AG10803 (cell line): ENCODE measurements at places on chromosomes 5 and 9.

GRCh38 chr5:62886603-62887315, 308.1 kb downstream of the LRRC70 start:
- DNase-seq: no peak

- DNase-seq: no peak
Measured at GRCh38 chr5:174606646-174607045, 117.7 kb upstream of the MSX2 start.

GRCh38 chr5:14258840-14259239, 115.7 kb downstream of the TRIO start:
- no peak for DNase-seq

DNA sequence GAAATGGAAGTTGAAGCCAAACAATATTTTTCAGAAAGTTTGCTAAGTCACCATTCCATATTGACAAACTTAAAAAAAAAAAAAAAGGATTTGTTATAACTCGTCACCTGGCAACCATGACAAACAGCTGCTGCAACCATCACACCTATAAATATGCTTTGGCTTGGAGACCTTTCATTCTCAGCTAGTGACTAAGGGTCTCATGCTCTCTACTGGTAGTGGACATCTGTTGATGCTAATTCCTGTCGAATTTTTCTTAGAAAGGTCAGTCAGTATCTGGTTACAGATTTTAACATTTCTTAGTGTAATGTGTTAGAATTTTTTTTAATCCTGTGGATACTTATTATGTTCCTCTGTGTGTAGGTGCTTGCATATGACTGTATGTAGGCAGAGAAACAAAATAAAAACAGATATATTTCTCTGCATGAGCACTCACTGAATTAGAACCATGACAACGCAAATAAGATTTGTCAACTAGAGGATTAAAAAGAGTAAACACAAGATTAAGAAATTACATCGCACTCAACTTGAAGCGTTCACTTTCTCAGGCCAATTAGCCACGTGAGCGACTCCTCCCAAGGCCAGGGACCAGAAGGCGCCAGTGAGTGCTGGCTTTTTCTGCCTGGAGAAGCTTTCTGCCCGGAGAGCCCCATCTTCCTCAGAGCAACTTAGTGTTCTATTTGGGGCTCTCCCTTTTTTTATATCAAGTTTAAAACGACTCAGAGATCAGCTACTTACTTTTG, 27.0 kb upstream of the ZNF622 start:
- peak; percentile 88 for DNase-seq

DNA sequence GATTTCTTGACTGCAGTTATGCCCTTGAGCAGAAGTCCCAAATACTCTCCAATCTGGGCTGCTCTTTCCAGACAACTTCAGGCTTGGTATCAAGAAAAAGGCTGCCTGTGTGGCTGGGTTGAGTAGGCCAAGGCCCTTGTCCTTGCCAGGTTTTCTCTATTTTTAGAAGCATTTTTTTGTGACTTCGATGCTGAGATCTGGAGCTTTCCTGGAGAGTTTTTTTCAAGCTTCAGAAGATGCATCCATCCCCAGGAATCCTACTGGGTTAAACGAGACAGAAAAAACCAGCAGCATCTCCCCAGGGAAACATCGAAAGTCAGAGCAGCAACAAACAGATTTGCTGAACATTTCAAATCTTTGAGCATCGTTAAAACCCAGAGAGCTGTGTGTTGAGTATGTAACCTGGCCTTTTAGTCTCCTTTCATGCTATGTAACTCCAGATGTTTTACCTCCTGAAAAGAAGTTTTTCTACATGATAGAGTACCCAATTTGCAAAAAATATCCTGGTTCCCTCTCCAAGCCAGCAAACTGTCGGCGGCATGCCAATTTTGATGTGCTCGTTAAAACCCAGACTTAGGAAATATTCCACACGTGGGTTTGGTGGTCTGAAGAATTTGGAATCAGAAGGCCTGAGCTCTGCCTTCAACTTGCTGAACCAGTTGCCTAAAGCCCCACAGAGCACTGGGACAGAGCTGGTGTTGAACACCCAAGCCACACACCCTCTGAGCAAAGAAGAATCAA, 98.1 kb upstream of the ALDH1B1 start:
- DNase-seq: peak; percentile 13

DNA sequence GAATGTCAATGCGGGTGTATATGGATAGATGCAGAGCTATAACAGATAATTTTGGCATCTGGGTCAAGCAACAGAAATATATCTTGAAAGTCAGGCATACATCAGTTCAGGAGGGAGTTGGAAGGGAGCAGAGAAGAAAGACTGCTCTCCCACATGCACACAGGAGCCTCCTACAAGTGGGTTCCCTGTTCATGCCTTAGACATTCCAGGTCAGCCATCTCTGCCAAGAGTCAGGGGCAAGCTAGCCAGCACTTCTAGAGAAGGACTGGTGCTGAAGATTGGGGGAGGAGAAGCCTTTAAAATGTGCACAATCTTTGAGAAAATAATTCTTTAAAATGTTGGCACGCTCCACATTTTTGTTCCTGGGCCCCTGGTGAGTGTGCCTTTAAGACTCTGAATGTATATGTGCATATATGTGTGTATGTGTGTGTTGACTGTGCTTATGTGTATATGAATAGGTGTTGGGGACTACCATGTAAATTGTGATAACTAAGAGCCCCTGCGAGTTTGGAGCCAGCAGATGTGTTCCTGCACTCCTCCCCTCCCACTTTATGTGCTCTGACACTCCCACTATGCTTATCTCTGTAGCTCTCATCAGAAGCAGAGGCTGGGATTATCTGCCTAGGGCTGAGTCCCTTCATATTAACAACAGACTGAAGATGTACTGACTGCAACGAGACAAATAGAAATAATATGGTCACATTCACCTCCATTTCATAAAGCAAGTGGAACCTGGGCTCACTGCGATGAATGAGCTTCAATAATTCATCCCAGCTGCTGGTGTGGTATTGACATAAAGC, 21.5 kb upstream of the DELE1 start:
- DNase-seq: no peak

- DNase-seq: no peak
Measured at GRCh38 chr5:109718632-109719031, 28.9 kb downstream of the MAN2A1 start.

GRCh38 chr9:38687389-38687842, 32.5 kb downstream of the FAM240B start:
- DNase-seq: no peak

GRCh38 chr5:2441495-2442180, 309.8 kb downstream of the IRX2 start:
- DNase-seq: no peak

GRCh38 chr9:112861155-112861554, 29.5 kb downstream of the SLC46A2 start:
- no peak for DNase-seq

- DNase-seq: no peak
Measured at GRCh38 chr5:1912951-1913565, 30.3 kb upstream of the IRX4 start.

DNA sequence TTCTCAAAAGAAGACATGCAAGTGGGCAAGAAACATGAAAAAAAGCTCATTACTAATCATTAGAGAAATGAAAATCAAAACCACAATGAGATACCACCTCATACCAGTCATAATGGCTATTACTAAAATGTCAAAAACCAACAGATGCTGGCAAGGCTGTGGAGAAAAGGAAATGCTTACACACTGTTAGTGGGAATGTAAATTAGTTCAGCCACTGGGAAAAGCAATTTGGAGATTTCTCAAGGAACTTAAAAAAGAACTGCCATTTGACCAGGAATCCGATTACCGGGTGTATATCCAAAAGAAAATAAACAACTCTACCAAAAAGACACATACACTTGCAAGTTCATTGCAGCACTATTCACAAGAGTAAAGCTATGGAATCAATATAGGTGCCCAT, 595.4 kb upstream of the RIOK2 start:
- DNase-seq: peak; percentile 45

DNA sequence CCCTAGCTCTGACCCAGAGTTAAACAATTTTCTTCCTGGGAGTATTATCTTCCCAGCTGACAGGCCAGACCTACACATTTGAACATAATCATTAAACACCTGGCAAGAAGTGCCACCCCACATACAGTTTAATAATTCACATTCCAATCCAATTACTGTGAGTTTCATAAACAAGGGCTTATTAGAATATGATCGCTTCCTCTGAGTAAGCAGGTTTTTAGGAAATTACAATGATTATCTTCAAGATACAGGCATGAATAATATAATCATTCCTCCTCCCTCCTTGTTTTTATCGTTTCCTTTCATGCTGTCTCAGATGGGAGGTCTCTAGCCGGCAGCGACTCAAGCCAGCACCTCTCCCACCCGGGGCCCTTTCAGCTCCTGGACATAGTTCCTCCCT, 15.8 kb upstream of the KIF4B start:
- DNase-seq: no peak

- DNase-seq: no peak
Measured at GRCh38 chr5:143432658-143433239, 29.3 kb upstream of the NR3C1 start.

GRCh38 chr9:134388289-134388808, 62.1 kb downstream of the RXRA start:
- DNase-seq: no peak

DNA sequence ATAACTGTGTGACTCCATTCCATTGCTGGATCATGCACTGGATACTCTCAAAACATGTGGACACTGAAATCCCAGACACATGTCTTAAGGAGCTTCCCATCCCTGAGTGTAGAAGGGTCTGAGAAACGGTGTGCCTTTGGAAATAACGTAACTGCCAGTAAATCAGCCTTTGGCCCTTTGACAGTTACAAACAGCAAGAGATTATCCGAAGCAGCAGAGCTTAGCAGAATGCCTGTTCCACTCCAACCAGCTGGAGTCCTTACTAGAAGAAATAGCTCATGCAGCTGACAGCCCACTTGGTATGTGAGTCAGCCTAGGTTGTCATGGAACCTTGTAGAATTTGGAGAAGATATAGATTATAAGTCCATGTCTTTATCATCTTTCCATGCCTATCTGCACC, 7.0 kb downstream of the TMEM252 start:
- no peak for DNase-seq

- DNase-seq: peak; percentile 6
Measured at GRCh38 chr5:110027527-110028322, 338.0 kb downstream of the MAN2A1 start.

- DNase-seq: peak; percentile 36
Measured at GRCh38 chr9:112132356-112132755, 42.7 kb downstream of the SUSD1 start.

- peak; percentile 28 for DNase-seq
Measured at GRCh38 chr5:97142521-97143254, at the start of gene LIX1. Gene LIX1 (minus strand): TSS chr5:97142611. CDS start chr5:97142576, 35 bp downstream.

- no peak for DNase-seq
Measured at GRCh38 chr9:5561828-5562488, 51.6 kb downstream of the PDCD1LG2 start.

GRCh38 chr9:21294364-21294774, 10.7 kb downstream of the IFNA5 start:
- DNase-seq: no peak

DNA sequence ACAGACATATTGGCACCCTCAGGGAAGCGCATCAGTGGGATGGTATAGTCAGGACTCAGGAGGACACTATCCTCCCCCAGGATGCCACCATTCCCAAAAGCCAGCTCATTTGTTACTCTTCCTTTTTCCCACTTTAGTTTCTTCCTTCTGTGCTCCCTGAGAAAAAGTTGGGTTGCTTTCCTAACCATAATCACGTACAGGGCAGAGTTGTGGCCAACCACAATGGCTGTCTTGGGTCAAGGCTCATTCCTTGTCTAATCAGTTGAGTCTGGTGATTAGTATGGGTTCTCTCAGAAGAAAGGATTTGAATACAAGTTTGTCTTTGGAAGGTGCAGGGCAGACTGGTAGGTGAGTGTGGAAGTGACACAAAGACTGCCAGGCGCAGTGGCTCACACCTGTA, 26.6 kb upstream of the ATP6V1G1 start:
- peak; percentile 49 for DNase-seq

DNA sequence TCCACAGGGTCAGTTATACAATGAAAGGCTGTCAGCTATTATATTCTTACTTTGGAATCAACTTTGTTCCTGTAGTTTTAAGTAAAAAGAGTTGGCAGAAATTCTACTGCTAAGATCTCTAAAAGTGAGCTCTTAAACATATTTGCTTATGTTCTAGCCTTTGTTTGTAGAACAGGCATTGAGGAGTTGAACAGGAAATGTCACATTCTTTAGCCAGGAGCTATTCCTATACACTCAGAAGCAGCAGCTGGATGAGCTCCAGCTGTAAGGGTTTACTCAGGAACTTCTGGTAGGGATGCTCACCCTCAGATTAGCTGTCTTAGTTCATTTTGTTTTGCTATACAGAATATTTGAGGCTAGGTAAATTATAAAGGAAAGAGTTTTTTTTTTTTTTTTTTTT, 22.4 kb upstream of the SPINK14 start:
- DNase-seq: no peak

DNA sequence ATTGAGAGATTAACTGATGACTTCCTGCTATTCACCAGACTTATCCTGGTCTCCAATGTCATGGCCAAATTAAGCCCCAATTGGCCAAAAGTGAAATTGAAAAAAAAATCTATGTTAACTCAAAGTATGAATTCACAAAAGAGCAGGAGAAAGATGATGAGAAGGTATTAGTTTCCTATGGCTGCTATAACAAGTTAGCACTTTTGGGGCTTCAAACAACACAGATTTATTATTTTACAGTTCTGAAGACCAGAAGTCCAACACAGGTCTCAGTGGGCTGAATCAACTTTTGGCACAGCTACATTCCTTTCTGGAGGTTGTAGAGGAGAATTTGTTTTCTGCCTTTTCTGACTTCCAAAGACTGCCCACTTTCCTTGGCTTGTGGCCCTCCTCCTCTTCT, 78.6 kb upstream of the TLE1 start:
- DNase-seq: no peak

- DNase-seq: peak; percentile 71
Measured at GRCh38 chr9:91681461-91682305, 258.1 kb upstream of the NFIL3 start.

GRCh38 chr5:149358294-149358651, 427 bp downstream of the PCYOX1L start:
- DNase-seq: no peak

DNA sequence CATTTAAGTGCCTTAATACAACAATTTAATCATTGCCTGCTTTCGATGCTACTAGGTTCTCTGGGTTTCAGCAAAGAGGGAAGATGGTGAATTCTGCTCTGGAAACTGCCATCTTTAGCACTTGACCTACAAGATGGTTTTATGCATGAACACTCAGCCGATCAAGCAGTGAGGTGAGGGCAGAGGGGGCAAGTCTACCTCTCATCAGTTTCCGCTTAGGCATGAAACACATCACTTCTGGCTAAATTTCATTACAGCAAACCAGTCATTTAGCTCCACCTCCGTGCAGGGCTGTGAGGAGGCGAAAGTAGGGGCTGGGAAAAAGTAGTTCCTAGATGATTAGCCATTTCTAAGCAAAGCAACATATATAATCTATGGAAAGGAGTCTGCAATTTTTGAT, 1018.0 kb downstream of the CDH18 start:
- no peak for DNase-seq

GRCh38 chr9:87076825-87077224, 129.5 kb upstream of the GAS1 start:
- peak; percentile 5 for DNase-seq

DNA sequence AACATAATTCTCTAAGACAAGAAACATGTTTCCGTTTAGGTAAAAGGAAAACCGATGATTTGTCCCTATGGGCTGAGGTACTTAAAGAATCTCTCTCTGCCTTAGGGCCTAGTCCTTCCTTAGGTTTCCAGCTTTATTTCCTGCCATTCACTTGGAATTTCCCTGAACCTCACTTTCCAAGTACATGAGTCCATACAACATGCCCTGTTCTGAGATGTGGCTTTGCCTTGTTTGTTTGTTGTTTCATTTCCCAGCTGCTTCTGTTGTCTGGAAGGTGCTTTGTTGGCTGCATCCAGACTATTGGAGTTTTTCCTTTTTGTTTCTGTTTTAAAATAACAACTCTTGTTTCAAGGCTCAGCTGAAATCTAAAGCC, 95.2 kb downstream of the ALDH1A1 start:
- no peak for DNase-seq
